ENCODE measurements at places on chromosomes 7 and 10. TPM values are rescaled to one million over a fixed set of nuclear protein-coding genes. Genes with fewer than 3 reads are reported as not detected.

DNA sequence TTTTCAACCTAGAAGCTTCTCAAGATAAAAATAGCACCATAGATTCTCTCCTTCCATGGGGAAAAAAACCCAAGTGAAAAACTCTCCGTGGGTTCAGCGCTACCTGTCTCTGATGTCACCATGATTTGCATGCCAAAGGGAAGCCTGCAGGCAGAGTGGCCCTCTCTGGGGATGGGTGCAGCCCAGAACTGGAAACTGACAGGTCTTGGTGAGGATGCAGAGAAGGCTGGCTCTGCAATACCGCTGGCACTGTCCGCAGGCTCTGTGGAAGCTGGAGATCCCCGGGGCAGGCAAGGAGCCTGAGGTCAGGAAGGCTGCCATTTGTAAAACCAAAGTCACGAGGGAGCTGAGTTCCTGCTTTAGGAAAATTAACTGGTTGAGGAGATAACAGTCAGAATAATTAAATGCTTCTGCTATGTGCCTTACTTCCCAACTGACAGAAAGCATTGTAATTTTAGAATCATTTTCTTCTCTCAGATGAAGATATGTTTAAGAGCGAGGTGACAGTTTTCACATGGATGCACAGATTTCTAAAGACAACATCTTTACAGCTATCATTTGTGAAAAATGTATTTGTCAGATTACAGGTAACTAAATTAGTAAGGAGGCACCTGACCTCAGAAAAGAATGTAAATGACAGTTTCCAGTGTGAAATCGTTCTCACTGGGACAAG lies 731.5 kb upstream of the FZD8 start:
- DNase-seq = no peak

GRCh38 chr10:33869481-33869880 lies 535.0 kb upstream of the NRP1 start:
- DNase-seq = no peak

- DNase-seq = no peak
Measured at GRCh38 chr10:12606461-12606860, 257.1 kb downstream of the CAMK1D start.

The IMPDH1 gene
- total RNA-seq = 17.4 TPM

GRCh38 chr10:49176310-49177268 lies 11.6 kb downstream of the TMEM273 start:
- DNase-seq = peak; percentile 60

DNA sequence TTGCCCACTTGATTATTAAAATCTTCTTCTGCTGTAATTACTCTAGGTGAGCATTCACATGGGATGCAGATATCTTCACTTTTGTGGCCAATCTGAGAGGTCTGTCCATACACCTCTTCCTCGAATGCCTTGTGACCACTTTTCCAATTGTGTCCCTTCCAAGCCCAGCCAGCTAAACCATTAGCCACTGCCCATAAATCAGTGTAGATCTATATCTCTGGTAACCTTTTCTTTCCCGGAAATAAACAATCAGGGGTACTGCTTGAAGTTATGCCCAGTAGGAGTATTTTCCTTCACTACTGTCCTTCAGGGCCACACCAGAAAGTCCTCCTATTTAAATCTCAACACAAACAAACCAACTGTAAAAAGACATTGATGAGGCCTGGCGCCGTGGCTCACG lies 104.6 kb upstream of the KCNMA1 start:
- no peak for DNase-seq

The SLC13A1 gene
- total RNA-seq = not detected

GRCh38 chr7:2530071-2530987 lies 10.8 kb downstream of the LFNG start:
- DNase-seq = peak; percentile 44

DNA sequence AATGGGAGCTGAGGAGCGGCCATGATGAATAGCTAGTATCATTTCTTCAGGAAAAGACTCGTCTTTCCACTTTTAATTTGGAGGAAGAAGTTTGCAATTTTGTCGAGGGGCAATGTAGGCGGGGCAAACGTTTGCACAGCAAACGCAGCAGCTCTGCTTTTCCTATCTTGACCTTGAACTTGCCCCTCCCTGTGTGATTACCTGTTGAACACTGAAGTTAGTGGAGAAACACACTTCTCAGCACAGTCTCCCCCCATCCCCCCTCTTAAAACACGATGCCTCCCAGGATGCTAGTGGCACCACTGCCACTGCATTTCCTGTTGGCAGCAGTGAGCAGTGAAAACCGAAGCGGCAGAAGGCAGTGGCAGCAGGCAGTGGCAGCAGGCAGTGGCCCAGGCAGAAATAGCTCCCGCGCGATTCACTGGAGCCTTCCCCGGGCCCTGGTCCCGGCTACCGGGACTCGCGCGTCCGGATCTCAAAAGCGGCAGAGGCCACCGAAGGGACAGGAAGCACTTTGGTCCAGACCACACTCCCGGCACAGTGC lies at the start of gene EPDR1:
EPDR1 (plus strand) TSS at position 336 of the 544 bp plus-strand sequence. CDS start 300 bp downstream, outside the sequence.
- peak; percentile 43 for DNase-seq

The TMEM176A gene
- 18.5 TPM for total RNA-seq

- DNase-seq = no peak
Measured at GRCh38 chr10:17006631-17007417, 122.8 kb downstream of the CUBN start.

The TEX36 gene
- total RNA-seq = not detected

The R3HCC1L gene
- 5.9 TPM for total RNA-seq

DNA sequence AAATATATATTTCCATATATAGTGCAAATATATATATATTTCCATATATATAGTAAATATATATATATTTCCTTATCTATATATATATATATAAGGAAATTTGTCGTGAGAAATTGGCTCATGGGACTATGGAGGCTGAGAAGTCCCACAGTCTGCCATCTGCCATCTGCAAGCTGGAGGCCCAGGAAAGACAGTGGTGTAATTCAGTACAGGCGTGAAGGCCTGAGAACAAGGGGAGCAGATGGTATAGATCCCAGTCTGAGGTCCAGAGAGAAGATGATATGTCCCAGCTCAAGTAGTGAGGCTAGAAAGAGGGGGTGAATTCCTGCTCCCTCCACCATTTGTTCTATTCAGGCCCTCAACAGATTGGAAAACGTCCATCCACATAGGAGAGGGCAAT lies 78.9 kb downstream of the MTPN start:
- no peak for DNase-seq

The ITIH5 gene
- total RNA-seq = 10.8 TPM

DNA sequence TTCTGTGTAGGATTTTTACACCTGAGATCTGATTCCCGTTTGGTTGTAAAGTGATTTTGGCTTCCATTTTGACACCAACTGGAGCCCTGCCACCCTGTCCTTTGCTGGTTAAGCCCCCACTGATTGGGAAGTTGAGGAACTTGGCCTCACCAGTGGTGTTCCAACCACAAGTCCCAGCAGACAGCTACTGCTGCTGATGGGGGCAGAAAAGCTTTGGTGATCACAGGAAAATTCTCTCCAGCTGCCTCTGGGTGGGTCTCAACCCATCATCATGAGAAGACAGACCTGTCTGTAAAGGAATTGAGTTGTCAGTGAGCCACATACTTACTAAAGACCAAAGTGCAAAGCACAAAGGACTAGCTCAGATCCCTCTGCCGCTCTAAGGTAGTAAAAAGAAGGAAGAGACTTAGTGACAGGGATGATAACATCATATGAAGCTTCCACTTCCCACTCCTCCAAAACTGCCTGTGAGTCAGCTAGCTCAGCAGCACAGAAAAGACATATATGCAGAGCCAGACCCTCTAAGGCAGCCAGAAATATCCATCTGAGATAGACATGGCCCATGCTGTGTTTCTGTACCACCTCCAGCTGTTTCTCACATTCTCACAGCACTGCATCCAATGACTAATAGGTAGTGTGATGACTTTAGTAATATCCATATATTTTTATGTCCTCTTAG lies 22.4 kb upstream of the LRRC17 start:
- DNase-seq = no peak

DNA sequence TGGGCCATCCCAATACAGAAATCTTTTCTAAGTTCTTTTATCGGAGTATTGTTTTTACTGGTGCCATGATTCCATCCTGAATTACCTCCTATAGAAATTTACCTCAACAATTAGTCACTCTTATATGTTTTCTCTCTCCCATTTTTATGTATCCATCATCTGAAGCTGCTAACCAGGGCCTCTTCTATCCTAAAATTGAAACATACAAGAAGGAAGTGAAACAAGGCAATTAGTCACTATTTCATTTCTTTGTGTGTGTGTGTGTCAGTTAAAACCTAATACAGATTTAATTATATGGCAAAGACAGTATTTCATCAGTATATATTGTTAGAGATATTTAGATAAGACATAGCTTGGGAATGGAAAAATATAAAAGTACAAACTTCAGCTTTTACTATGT lies 148.4 kb upstream of the AHR start:
- no peak for DNase-seq

The NPTX2 gene
- 2.3 TPM for total RNA-seq

DNA sequence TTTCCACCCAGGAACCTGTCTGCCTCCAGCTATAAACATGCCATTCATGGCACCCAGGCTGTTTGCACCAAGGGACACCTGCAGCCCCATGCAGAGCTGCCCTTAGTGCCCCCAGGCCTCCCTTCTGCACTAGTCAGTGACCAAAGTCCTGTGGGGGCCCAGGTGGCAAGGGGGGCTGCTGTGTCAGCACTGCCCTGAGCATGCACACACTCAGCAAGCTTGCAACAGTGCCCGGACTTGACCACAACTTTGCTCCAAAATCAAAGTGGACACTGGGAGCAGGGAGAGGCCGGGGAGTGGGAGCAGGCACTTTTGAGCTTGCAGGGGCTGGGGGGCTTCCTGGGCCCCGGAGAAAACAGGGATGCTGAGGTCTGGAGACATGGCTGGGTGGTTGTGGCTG lies 192.9 kb upstream of the MBL2 start:
- DNase-seq = no peak

DNA sequence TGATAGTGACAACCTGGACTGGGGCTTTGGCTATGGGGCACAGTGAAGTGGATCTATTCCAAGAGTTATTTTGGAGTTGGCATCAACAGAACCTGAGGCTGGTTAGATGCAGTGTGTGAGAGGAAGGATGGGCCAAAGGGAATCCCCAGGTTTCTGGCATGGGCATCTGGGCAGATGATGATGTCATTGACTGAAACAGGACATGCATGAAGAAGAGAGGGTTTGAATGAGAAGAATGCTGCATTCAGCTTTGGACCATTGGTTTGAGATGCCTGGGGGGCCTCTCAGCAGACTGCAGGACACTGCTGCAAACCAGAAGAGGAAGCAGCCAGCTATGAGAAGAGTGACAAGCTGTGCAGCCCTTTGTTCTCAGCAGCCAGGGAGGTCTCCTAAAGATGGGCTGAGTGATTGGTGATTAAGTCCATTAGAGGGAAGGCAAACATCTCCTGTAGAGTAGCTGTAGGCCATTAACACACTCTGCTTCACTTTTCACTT lies 23.1 kb upstream of the PIK3CG start:
- DNase-seq = no peak

The ZNF248 gene
- 15.1 TPM for total RNA-seq

GRCh38 chr7:131196803-131197202 lies 130.9 kb upstream of the MKLN1 start:
- no peak for DNase-seq

The ACTL6B gene
- not detected for total RNA-seq

DNA sequence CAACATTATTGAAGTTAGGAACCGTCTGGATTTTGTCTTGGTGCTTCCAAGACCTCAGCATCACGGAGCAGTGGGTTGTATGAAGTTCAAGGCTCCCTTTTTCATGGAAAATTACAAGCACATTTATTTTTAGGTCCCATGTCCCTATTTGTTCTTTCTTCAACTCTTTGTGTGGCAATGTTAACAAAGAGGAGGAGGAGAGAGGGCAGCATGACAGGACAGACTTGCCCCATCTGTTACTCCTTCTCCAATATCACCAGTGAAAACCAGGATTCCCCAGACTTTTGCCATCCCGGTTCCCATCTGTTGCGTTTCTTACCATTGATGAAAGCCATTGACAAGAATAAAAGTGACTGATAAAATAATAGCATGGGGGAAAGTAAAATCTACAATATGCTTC lies 28.6 kb downstream of the EEPD1 start:
- no peak for DNase-seq

The ASZ1 gene
- total RNA-seq = not detected

GRCh38 chr10:32103721-32104120 lies 47.5 kb upstream of the KIF5B start:
- no peak for DNase-seq

DNA sequence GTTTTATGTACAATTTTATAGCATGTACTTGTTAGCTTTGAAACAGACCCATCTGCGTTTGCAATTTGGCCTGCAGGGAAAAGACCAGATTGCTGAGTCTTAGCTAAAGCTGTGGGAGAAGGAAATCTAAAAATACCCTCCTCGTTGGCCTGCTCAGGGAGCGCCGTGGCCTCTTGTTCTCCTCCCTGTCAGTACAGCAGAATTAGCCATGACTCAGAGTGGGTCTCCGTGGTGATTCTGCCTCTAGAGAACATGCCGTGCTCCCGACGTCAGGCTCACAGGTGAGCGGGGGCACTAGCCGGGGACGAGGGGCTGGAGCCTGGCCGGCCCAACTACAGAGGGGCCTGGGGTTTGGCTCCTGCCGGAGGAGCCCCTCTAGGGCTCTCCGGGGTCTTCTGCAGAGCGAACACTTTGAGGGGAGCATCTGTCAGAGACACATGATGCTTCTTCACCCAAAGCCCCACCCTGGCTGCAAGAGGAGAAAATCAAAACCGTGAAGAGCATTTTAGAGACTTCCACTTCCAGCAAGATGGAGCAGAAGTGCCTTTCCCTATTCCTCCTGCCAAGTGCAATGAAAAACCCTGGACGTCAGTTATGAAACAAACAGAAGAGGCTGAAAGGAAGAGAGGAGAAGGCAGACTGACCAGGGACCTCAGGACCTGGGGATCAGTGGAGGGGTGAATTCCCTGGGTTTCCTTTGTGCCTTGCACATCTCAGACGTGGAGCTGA lies 98.9 kb downstream of the LHPP start:
- peak; percentile 65 for DNase-seq

DNA sequence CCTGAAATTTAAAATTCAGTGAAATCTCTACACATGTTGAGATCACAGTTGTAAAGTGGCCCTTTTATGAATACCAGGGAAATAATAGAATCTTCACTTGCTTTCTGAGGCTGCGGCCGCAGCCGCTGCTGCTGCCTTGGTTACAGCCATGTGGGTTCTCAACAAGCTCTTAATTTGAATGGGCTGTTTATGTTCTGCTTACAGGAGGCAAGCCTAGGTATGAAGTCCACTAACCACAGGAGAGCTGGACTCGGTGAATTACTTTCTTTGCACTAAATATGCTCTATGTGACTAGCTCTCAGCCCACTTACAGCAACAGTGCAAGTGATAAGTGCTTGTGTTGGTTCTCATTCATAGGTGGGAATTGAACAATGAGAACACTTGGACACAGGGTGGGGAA lies 410.8 kb downstream of the SFMBT2 start:
- DNase-seq = no peak

GRCh38 chr7:129482781-129483180 lies 19.6 kb upstream of the SMKR1 start:
- DNase-seq = no peak

- DNase-seq = no peak
Measured at GRCh38 chr7:108083980-108084379, 46.2 kb downstream of the LAMB4 start.
